Hepatic stellate cell (primary cell): ENCODE measurements at places on chromosomes 7 and 10.

DNA sequence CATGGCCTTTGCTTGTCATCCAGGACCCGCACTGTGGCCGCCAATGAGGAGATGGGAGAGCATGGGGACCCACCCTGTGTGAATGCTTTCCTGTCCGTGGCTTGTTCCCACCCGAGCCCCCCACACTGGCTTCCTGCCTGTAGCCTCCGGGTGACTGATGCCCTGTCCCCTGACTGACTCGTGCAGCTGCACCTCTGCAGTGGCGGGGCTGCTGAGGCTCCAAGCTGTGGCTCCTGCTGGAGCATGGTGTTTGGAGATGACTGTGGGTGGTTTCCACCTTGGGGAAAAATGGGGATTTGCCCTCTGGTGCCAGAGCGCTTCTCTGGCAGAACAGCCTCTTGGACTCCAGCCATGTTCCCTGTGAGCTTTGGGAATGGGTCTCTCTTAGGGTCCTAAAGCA is 2.1 kb downstream of the CAMK1D start:
- DNase-seq = no peak

GRCh38 chr7:77662869-77663268 is 33.4 kb upstream of the RSBN1L start:
- no peak for DNase-seq

- no peak for DNase-seq
Measured at GRCh38 chr7:22356010-22356691, 803 bp downstream of the RAPGEF5 start.

- DNase-seq = no peak
Measured at GRCh38 chr10:70602665-70603448, at the start of gene PRF1. Gene PRF1, minus strand, starts transcription at chr10:70602741. Its CDS starts 1,839 bp downstream, at chr10:70600902.

DNA sequence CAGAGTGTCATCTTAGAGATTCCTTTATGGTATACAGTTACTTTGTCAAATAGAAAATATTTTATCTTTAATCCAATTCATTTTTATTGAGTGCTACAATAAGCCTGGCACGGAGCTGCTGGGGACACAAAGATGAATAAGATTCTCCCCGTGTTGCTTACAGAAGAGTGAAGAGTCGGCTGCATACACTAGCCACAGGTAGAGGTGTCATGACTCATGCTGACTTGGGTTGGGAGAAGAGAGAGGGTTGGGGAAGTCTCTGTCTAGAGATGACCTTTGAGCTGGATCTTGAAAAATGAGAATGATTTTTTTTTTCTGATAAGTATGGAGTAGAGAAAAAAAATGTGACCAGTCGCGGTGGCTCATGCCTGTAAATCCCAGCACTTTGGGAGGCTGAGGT is 289.9 kb upstream of the CELF2 start:
- DNase-seq = no peak

GRCh38 chr7:23226844-23227450 is 19.6 kb upstream of the GPNMB start:
- DNase-seq = no peak

DNA sequence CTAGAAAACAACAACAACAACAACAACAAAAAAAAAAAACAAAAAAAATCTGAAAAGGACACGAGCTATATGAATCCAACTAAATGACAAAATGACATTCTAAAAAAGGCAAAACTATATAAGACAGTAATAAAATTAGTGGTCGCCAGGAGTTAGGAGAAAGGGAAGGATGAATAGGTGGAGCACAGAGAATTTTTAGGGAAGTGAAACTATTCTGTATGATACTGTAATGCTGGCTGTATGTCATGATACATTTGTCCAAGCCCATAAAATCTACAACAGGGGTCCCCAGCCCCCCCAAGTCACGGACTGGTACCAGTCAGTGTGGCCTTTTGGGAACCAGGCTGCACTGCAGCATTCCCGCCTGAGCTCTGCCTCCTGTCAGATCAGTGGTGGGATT is 2.8 kb upstream of the PUS7 start:
- DNase-seq = no peak

DNA sequence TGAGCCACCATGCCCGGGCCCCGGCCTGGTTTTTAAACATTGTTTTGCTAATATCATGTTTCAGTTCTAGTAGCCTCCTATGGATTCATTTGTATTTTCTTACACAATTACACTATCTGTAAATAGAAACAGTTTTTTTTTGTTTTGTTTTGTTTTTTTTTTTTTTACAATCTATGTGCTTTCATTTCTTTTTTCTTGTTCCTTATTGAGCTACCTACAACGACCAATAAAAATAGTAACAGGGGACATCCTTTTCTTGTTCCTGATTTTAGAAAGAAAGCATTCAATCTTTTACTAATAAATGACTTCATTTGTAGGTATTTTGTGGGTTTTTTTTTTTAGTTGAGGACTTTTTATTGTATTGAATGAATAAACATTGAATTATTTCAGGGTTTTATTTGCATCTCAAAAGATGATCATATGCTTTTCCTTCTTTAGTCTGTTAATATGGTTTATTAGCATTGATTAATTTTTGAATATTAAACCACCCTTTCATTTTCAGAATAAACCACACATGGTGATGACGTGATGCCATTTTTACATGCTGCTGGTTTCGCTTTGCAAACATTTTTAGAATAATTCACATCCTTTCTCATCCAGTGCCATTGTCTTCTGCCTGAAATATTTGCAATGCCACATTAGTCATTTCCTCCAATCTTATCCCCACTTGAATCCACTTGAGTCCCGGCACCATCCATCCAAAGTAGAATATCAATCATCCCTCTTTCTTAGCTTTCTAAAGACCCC is 18.1 kb upstream of the AKR1E2 start:
- peak; percentile 60 for DNase-seq

DNA sequence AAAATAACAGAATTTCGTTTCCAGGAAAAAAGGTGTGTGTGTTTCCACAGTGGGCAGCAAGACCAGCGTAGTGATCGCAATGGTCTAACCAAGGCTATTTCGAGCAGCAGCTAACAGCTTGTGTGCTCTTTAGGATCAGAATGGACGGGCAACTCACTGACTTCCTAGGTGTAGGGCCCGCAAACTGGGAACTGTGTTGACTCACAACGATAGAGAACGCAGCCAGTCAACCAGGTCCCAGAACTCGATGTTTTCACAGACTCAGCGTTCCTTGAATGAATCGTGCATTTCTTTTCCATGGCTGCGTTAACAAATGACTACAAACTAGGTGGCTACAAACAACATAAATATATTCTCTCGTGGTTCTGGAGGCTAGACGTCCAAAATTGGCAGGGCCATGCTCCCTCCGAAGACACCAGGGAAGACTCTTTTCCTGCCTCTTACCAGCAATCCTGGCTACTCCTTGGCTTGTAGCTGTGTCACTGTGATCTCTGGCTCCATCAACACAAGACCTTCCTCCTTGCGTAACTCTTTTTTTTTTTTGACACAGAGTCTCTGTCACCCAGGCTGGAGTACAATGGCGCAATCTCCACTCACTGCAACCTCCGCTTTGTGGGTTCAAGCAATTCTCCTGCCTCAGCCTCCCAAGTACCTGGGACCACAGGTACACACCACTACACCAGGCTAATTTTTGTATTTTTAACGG is 39.1 kb downstream of the PODXL start:
- DNase-seq = no peak

DNA sequence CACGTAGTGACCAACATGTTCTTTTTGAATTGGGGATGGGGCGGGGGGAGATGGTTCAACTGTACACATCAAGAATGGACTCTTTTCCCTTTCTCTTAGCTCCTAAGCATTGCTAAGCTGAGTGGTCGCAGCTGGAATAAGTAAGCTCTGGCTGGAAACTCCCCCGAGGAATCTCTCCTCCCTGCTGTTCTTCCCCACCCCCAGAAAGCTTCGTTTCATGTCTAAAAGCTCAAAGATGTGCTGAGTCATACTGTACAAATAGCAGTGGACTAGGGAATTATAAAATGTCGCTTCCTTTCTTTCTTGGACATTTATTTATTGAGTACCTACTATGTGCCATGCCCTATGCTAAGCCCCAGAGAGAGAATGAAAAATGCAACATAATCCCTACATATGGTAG is 191.1 kb upstream of the ADO start:
- peak; percentile 28 for DNase-seq

DNA sequence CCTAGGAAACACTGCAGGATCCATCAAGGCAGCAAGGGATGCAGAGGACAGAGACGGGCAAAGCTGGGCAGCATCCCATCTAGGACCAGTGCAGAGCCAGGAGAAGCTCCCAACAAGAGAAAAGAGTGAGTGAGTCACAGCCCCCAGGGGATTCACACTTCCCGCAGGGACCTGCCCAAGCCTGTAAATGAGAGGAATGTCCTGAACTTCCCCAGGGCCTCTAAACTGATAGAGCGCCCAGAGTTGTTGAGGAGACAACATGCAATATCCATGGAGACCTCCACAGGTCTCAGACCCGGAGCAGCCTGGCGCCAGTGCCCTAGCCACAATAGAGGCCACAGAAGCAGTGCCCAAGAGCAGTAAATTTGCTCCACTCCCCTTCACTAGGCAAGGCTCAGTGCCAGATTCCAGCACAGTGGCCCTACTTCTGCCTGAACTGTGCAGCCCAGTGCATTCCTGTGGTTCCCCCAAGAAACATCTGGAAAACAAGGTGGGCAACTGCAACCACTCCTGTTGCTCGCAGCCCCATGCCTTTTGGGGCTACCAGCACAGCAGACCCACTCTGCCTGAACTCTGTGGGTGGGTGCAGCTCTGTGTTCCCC is 567.5 kb downstream of the POM121L12 start:
- no peak for DNase-seq

DNA sequence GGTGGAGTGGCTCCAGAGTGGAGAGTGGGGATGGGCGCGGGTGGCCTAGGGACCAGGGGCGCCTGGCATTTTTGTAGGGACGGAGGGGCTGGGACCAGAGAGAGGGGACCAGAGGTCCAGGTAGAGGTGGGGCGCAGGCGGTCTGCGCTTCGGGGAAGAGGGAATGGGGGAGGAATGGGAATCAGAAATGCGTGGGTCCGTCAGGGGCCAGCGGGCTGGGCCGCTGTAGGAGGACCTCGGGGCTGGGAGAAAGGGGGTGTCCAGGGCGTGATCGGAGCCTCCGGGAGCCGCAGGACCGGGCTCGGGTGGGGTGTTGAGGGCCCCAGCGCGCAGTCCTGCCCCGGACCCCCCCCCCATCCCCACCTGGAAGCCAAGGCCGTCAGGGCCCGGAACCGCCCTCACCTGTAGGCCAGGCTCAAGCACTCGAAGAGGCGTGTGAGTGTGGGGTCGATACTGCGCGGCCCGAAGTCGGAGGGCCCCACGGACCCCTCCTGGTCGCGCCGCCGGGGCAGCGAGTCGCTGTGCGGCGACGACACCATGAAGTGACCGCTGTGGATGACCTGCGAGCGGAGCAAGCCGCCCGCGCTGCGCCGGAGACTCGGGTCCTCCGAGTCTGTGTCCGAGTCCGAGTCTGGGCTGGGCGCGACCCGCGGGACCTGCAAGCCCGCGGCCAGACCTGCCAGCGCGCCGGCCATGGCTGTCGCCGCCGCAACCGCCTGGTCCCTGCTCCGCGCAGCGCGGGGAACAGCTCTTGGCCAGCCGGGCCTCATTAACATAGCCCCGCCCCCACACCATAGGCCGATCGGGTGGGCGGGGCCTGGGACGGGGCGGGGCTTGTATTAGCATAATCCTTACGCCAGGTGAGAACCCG is at the start of gene MLXIPL:
TSS of gene MLXIPL (minus strand) at position 725 of the 871 bp plus-strand sequence. CDS start at position 695, 30 bp downstream.
- peak; percentile 86 for DNase-seq

DNA sequence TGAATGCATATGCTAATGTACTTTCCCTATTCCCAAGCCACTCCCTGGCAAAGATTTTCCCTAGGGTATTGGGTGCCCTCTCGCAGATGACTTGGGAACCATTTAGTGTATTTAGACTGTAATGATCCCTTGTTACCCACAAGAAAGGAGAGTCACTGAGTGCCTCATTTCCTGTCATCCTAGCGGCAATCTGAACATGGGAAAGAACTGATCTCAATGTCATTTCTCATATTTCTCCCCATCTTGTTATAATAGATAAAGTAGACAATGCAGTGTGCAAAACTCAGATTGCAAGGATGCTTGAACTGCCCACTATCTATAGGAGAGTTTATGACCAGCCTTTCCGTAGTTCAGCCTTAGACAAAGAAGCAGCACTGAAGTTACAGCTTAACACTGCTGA is 123.3 kb downstream of the MICU1 start:
- no peak for DNase-seq

GRCh38 chr10:124522933-124523871 is 61.6 kb downstream of the LHPP start:
- no peak for DNase-seq

- DNase-seq = no peak
Measured at GRCh38 chr7:140867467-140868462, 57.0 kb downstream of the BRAF start.

DNA sequence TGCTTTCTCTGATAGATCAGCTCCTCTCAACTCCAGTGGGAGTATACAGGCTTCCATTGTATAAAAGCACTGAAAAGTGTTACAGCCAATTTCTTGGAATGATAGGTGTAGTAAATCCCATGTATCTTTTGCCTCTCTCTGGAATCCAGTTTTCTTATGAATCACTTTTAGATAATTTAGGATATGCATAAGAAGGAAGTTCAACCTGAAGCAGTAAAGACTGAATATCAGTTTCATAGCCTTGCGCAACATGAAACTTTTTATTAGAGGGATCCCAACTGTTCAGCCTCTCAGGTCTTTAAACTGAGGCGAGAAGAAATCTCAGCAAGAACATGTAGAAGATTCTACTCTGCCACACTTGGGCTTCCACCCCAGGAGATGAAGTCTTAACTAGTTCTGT is 280.0 kb downstream of the MALRD1 start:
- no peak for DNase-seq

- no peak for DNase-seq
Measured at GRCh38 chr7:127933146-127933545, 98.1 kb downstream of the LRRC4 start.

GRCh38 chr7:128071376-128071775 is 40.1 kb upstream of the LRRC4 start:
- no peak for DNase-seq

DNA sequence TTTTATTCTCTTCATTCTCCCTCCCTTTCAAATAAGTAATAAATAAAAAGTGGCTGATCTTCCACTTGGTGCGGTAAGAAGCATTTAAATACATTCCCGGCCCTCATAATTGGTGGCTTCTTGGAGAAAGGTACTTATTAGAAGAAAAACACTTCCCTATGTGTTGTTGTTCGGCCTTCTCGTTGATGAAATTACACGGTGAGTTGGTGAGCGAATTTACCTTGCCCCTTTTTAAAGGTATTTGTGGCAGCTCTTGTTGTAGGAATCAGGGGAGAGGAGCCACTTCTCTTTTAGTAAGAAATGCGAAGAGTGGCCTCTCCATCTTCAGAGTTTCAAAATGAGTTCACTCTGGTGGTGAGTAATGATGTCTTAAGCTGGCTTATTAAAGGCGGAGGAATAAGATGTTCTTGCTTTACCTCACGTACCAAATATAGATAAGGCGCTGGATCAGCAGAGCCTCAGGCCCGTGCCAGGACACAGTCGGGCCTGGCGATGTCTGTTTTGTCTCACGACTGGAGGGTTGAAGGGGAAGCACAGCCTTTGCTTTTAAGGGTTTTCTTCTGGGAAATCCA is 135.9 kb downstream of the CUX1 start:
- DNase-seq = peak; percentile 86

GRCh38 chr10:90407131-90407530 is 450.7 kb downstream of the HTR7 start:
- peak; percentile 10 for DNase-seq

DNA sequence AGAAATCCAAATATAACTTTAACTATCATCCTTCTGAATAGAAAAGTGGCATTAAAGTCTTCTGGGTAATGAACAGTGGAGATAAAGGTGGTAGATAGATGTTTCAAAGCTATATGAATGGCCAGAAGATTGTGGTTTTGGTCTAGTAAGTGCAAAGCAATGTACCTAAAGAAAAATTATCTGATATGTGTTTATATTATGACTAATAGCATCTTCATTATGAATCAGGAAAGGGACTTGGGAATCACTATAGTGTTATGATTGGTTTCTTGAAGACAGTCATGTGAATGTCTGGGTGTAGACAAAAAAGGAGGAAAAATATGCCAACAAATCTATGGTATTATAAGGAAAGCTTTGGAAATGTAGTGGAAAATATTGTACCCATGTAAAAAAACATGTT is 3.0 kb downstream of the ZNF518A start:
- DNase-seq = peak; percentile 31
